Left kidney (tissue), 8 donors: ENCODE measurements at places on chromosomes 5 and 9. TPM values are rescaled to one million over a fixed set of nuclear protein-coding genes. Genes with fewer than 3 reads are reported as not detected.
A peak's percentile ranks its signal among the peaks of the same experiment; 100 is the strongest.

DNA sequence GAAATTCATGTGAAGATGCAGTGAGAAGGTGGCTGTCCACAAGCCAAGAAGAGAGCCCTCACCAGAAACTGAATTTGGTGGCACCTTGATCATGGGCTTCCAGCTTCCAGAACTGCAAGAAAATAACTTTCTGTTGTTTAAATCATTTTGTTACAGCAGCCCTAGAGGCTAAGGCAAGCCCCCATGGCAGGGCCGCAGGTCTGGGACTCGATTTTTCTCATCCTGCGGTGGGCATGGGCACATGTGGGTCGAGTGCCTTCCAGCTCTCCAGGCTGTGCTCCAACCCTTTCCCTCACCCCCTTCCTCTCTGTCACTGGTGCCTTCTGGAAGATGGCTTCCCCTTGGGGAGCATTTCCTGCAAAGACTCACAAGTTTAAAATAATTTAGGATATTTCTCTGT is 40.7 kb downstream of the AHRR start:
- no peak for DNase-seq

- DNase-seq, result no peak
These were observed 210.5 kb upstream of the SEMA6A start for GRCh38 chr5:116785106-116785505.

Gene ZNG1A
- polyA plus RNA-seq, result 101 TPM

GRCh38 chr9:86075132-86076109 is 23.9 kb downstream of the GOLM1 start:
- no peak for DNase-seq

Gene TAF1L
- 0.10 TPM for polyA plus RNA-seq

Gene GZMA
- 0.37 TPM for polyA plus RNA-seq

Gene PITX1
- polyA plus RNA-seq, result not detected

DNA sequence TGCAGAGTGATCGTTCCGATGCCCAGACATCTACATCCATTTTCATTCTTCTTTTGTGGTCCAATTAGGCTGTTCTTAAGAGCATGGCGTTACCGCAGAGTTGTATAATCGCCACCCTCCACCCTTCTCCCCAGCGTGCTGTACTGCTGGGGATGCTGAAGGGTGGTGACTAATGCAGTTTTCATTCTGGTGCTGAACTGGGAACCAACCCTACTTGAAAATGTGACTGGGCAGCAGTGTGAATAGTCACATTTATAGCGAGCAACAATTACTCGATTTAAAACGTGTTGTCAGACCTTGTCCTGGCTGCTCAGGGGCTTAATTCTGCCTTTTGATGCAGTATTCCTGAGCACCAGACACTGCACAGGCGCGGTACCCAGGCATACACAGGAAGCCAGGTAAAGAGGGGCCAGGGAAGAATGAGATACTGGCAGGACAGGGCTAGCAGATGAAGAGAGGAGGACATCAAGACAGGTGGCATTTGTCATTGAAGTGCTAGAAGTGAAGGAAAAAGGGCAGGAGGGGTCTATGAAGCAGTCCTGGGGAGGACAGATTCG is 719 bp upstream of the ISCA1 start:
- no peak for DNase-seq

Gene WHRN
- 12.4 TPM for polyA plus RNA-seq

Gene SPINK13
- polyA plus RNA-seq, result 1.1 TPM

- DNase-seq, result no peak
These were observed 37.2 kb downstream of the GPR107 start for GRCh38 chr9:130090915-130091314.

Gene SPATA31D4
- polyA plus RNA-seq, result not detected

GRCh38 chr5:177132136-177133095 is 1.2 kb upstream of the NSD1 start:
- peak; percentile 46 for DNase-seq

Gene SLC46A2
- polyA plus RNA-seq, result 0.12 TPM

DNA sequence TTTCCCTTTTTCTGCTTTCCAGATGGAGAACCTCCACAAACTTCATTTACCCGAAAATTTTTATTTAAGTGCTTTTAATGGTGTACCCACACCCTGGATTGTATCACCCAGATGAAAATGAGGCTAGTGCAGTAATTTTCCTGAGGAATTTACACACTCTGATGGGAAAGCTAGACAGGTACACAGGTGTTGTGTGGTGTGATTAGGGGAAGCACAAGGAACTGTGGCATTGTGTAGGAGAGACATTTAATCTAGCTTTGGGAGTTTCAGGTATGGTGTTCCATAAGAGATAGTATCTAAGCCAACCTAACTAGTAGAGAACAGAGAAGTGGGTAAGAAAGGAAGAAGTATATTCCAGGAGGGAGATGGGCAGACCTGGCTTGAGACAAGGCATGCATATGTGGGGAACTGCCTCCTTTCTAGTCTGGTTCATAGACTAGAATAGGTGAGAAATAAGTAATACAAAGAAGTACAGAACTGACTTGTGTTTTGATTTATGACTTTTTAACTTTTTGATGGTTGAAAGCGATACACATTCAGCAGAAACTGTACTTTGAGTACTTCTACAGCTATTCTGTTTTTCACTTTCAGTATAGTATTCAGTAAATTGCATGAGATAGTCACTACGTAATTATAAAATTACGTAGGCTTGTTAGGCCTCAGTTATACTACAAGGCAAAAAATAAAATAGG is 22.9 kb upstream of the ROPN1L start:
- DNase-seq, result no peak
